ENCODE measurements at places on chromosomes 6 and 20.
A peak's percentile ranks its signal among the peaks of the same experiment; 100 is the strongest.

DNA sequence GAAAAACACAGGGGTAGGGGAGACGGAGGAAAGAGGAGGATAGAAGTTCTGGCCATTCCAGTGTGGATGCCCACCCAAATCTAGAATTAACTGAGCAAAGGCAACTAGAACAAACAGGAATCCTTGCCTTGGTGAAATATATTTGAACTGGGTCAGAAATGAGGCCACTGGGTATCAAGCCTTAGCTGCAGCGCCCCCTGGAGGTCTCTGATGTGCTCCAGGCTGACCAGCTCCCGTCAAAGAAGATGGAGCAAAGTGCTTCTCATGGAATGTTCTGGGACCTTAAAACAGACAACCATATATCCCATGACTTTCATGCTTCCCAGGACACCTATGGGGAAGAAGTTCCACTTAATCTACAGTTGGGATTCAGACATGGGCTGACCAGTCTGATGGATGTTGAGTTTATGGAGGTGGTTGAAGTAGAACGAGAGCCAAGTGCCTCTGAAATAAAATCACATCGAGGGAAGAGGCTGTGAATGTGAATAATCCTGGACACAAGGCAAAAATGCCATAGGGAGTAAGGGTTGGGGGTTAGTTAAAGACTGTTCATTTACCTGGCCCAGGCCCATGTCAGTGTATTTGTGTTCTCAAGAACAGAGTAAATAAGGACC lies 50.4 kb downstream of the HLA-DPB1 start:
- peak; percentile 66 for DNase-seq

DNA sequence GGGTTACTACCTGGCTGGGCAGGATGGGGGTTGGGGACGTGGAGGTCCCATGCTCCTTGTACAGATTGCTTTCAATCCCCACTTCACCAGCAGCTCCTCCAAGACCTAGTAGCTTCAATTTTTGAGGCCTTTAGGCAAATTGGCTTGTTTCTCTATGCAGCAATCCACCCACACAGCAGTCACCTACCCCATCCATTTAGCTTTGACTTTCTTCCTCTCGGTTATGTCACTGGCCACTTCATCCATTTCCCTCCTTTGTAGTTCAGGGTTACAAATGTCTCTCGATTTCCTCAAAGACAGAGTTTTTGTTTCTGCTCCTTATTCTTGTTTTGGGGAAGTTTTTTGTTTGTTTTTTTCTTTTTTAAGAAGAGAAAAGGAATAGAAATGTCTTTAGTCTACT lies 33.4 kb upstream of the RSPO4 start:
- DNase-seq, result no peak

DNA sequence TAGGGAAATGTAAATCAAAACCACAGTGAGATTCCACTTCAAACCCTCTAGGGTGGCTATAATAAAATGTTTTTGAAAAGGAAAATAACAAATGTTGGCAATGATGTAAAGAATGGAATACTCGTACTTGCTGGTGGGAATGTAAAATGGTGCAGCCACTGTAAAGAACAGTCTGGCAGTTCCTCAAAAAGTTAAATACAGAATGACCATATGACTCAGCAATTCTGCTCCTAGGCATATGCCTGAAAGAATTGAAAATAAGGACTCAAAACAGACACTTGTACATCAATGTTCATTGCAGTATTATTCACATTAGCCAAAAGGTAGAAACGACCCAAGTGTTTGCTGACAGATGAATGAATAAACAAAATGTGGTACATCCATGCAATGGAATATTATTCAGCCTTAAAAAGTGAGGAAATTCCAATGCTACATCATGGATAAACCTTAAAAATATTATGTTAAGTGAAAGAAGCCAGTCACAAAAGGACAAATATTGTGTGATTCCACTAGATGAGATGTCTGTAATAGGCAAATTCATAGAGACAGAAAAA lies 10.2 kb upstream of the RNF114 start:
- no peak for DNase-seq

DNA sequence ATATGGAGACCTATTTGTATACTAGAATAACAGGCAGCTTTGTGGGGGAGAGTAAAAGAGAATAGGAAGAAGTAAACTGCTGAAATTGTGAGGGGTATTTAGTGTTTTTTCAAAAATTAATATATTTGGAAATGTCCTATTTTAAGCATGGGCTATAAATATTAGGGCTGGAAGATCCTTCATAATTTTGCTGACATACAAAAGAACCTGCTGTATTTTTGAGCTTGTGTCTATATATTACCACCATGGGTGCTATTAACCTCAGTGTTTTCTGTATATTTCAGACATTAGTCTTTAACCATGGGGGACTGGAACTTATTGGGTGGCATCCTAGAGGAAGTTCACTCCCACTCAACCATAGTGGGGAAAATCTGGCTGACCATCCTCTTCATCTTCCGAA lies at the start of gene GJA10:
TSS of gene GJA10 (plus strand) at position 301 of the 400 bp plus-strand sequence. CDS start at position 301, 0 bp downstream.
- no peak for DNase-seq

DNA sequence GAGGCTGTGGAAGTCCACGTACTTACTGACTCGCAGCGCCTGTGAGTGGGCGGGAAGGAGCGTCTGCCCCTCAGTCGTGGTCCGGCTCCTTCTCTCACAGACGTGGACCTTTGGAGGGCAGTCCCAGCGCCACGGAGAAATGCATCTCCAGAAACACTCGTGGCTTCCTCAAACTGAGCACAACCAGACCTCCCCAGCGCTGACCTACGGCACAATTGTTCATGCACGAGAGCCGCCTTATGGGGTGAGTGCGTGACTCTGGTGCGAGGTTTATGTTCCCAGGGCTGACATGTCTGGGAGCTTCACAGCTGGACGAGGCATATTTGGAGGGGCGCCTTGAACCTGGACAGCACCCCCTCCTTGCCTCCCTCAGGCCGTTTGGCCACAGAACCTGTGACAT lies 29.7 kb downstream of the FRMD1 start:
- DNase-seq, result no peak

DNA sequence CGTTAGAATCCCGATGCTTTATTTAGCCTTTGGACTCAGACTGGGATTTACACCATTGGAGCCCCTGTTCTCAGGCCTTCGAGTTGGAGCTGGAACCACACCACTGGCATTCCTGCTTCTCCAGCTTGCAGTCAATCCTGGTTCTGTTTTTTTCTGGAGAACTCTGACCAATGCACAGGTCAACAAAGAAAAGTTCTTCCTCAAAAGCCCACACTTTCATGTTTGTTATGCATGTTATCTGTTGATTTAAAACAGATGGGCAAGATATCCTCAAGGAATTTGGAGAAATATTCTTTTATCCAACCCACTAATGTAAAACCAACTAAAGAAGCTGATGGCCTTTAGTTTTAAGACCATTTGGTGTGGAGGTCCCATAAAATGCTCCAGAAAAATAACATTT lies 205.7 kb downstream of the ANKRD60 start:
- DNase-seq, result no peak

- DNase-seq, result no peak
Measured at GRCh38 chr6:143112084-143112768, 51.5 kb downstream of the AIG1 start.

- DNase-seq, result peak; percentile 48
Measured at GRCh38 chr20:58308680-58309527, 611 bp upstream of the RAB22A start.

DNA sequence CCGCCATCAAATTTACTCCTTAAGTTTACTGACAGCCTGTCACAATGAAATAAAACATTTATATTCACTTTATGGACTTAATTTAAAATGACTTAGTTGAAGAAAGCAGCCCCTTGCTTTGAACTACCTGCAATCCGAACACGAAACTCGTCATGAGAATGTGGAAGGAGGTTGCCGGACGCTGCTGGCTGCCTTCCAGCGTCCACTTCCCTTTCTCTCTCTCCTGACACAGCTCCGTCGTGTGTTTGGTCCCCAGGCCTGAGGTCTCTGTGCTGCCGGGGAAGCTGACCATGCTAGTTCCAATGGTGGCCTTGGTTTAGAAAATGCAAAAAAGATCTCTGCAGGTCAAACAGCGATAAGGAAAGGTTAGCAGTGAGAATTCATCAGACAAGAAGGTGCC lies 519.7 kb downstream of the CDH26 start:
- DNase-seq, result no peak

GRCh38 chr6:43779852-43780236 lies 9.8 kb downstream of the VEGFA start:
- DNase-seq, result no peak

GRCh38 chr20:23103284-23104018 lies 17.3 kb upstream of the CD93 start:
- DNase-seq, result no peak

DNA sequence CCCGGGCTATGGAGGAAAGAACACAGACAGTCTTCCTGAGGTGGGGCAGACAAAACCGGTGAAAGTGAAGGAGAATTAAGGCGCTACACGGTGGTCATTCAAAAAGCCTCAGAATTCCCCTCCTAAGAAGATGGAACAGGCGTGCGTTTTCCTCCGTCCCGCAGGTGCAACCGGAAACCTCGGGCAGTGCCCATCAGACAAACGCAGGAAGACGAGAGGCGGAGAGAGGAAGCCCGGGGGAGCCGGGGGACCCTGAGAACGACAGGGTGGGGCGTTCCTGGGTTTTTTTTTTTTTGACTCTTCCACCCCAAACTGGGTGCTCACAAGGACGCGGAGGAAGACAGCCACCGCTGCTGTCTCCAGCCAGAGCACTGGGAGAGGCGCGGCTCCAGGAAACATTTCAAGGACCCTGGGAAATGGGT lies 25.4 kb downstream of the TTLL2 start:
- DNase-seq, result no peak

DNA sequence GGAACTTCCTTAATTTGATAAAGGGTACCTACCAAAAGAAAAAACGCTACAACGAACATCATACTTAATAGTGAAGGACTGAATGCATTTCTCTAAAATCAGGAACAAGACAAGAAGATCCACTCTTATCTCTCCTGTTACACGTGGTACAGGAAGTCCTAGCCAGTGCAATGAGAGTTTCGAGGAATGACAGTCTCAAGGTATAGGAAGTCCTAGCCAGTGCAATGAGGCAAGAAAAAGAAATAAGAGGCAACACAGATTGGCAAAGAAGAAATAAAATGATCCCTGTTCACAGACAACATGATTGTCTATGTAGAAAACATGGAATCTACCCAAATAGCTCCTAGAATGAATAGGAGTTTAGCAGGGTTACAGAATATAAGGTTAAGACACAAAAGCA lies 167.8 kb upstream of the MLN start:
- DNase-seq, result no peak

DNA sequence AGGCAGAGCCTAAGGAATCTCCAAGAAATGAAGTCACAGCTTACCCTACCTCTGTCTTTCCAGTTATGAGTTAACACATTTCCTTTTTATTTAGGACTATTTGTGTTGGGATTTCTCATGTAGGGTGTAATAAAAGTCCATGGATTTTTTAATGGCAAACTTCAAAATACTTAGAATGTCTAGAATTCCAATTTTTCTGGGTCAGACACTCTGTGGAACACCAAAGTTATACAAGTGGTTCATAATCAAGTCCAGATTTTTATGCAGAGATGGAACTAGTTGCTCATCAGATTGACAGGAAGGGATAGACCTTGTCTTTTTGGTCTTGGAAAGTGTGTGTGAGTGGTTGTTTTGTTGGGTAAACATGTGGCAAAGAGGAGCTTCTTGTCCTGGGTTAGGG lies 303.5 kb upstream of the RNF24 start:
- DNase-seq, result no peak

All from transverse colon (tissue), 4 donors.